Tibial artery (tissue), 4 donors: ENCODE measurements at places on chromosomes 13 and 19.

DNA sequence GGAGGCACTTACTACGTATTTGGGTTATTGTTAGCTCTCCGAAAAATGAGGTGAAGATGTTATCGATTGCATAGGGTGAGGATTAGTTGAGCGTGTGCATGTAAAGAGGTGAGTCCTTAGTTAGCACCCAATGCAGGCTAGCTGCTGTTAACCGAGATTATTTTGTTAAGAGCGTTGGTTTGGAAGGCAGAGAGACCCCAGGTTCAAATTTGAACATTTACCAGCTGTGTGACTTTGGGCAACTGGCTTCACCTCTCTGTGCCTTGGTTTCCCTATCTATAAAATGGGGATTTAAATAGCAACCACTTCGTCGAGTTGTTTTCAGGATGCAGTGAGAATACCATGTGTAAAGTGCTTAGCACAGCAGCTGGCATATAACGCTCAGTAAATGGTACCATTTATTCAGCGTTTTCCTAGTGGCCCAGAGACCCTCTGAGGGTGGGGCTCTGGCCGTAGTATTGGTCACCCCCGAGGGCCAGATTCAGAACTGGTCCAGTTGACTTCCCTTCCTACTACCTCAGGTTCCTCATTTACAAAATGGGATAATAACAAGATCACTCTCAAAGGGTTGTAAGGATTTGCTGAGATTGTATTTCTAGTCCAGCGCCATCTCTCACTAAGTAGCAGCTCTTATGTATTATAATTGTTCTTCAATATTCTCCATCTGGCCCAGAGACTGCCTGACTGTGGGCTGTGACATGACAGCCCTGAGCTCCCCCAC is 887 bp downstream of the SIPA1L3 start:
- no peaks in the 10 kb centered on the region for H3K4me1 ChIP-seq
- DNase-seq = no peak
- H3K36me3 ChIP-seq = no peaks in the 10 kb centered on the region

DNA sequence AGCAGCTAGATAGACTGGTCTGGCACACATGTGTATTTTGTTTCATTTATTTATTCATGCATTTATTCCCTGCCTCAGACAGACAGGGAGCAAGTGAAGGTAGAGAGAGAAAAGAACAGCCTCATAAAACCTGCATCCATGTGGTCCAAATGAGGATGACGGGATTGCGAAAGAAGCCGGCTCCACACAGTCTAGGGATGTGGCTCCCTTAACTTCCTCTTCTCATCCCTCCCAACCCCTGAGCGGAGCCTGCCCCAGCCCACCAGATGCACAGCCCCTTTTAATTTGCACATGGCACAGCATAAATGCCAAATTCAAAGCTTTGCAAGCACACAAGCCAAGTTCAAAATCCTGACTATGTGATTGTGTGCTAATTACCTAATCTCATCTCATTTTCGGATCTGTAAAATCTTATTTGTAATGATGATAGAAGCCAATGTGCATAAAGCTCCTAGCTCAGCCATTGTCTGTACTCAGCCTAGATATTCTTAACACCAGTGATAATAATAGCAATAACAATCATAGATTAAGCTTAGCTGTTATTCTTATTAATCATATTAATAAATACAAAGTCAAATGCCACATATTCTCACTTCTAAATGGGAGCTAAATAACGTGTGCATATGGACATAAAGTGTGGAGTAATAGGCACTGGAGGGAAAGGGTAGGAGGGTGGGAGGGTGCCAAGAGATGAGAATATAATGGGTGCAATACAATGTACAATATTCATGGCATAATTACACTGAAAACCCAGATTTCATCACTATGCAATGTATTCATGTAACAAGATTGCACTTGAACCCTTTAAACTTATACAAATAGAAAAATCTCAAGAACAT is 156.3 kb downstream of the DCT start:
- no peak overlapping the region for H3K4me3 ChIP-seq
- DNase-seq = no peak
- no peaks in the 10 kb centered on the region for H3K36me3 ChIP-seq

- no peaks in the 10 kb centered on the region for H3K36me3 ChIP-seq
- no peak overlapping the region for H3K4me3 ChIP-seq
- no peak for DNase-seq
- no peaks in the 10 kb centered on the region for H3K27me3 ChIP-seq
- peaks cover 5% of the 10 kb centered on the region for H3K4me1 ChIP-seq
- H3K27ac ChIP-seq = no peak overlapping the region
Measured at GRCh38 chr13:31797154-31797775, 57.9 kb downstream of the RXFP2 start.

- H3K36me3 ChIP-seq = no peaks in the 10 kb centered on the region
- no peak for DNase-seq
- H3K4me1 ChIP-seq = no peaks in the 10 kb centered on the region
- H3K4me3 ChIP-seq = no peak overlapping the region
- H3K27ac ChIP-seq = no peak overlapping the region
Measured at GRCh38 chr13:29914581-29914980, 64.2 kb upstream of the UBL3 start.

DNA sequence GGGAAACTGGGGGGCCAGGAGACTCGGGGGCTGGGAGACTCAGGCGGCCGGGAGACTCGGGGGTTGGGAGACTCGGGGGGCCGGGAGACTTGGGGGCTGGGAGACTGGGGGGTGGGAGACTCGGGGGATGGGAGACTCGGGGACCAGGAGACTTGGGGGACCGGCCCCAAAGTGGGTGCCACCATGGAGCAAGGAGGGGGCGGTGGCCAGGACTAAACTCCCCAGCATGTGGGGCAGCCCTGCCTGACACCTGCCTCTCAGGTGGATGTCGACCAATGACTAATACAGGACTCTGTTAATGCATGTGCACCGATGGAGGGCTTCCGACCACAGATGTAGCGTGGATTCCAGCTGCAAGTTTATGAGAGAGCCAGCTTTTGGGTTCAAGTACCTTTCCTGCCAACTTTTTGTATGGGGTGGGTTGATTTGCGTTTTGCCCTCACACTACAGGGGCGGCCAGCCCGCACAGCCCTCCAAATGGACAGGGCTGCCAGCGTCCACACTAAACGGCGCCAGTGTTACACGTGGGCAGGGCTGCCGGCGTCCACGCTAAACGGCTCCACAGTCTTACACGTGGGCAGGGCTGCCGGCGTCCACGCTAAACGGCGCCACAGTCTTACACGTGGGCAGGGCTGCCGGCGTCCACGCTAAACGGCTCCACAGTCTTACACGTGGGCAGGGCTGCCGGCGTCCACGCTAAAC is 62.2 kb downstream of the RASA3 start:
- H3K27me3 ChIP-seq = no peaks in the 10 kb centered on the region
- no peak overlapping the region for H3K4me3 ChIP-seq
- H3K27ac ChIP-seq = no peak overlapping the region
- DNase-seq = peak; percentile 20
- peaks cover 7% of the 10 kb centered on the region for H3K4me1 ChIP-seq

GRCh38 chr13:50810998-50811397 is 32.5 kb downstream of the DLEU7 start:
- H3K4me1 ChIP-seq = no peaks in the 10 kb centered on the region
- H3K36me3 ChIP-seq = no peaks in the 10 kb centered on the region
- H3K27me3 ChIP-seq = no peaks in the 10 kb centered on the region
- DNase-seq = no peak
- no peak overlapping the region for H3K27ac ChIP-seq
- no peak overlapping the region for H3K4me3 ChIP-seq

DNA sequence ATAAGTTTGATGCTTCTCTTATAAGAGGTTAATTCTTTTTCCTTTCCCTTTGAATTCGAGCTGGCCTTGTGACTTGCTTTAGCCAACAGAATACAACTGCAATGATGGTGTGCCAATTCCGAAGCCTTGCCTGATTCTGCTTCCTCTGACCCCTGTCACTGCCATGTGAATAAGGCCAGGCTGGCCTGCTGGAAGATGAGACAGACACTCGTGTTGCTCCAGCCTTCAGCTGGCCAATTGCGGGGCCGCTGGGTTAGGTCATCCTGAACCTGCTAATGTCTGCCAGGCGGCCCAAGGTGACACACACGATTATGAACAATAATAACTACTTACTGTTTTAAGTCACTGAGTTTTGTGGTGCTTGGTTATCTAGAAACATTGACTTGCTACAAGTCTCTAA is 352.0 kb downstream of the MYO16 start:
- no peaks in the 10 kb centered on the region for H3K36me3 ChIP-seq
- H3K4me1 ChIP-seq = peaks cover 12% of the 10 kb centered on the region
- H3K27me3 ChIP-seq = no peaks in the 10 kb centered on the region
- peak overlapping the region; percentile 45 for H3K27ac ChIP-seq

DNA sequence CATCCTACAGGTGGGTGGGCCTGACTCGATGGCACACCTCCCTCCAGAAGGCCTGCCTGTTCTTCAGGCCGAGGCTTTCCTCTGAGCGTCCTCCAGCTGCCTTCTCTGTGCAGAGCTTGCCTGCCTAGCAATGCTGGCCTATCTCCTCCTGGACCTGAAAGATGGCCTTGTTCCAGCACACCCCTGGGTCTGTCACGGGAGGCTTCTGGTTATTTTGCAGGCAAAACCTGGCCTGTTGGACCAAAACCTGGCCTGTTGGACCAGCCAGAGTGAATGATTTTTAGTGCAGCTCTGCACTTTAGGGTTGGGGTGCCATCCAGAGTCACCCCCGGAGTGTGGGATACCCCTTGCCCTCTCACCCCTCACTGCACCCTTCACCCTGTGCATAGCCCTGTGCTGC is 128.4 kb downstream of the KATNAL1 start:
- no peak overlapping the region for H3K4me3 ChIP-seq
- no peak overlapping the region for H3K27ac ChIP-seq
- H3K4me1 ChIP-seq = no peaks in the 10 kb centered on the region
- no peaks in the 10 kb centered on the region for H3K36me3 ChIP-seq

GRCh38 chr19:19661675-19662251 is 1.7 kb downstream of the ATP13A1 start:
- no peaks in the 10 kb centered on the region for H3K27me3 ChIP-seq
- H3K36me3 ChIP-seq = peaks cover 38% of the 10 kb centered on the region
- H3K4me1 ChIP-seq = peaks cover 15% of the 10 kb centered on the region
- H3K4me3 ChIP-seq = no peak overlapping the region
- DNase-seq = no peak

- no peak overlapping the region for H3K4me3 ChIP-seq
- no peak for DNase-seq
- H3K4me1 ChIP-seq = no peaks in the 10 kb centered on the region
- no peaks in the 10 kb centered on the region for H3K36me3 ChIP-seq
Measured at GRCh38 chr13:98320561-98321105, 143.6 kb upstream of the RNF113B start.

- no peak for DNase-seq
- H3K4me1 ChIP-seq = no peaks in the 10 kb centered on the region
- no peak overlapping the region for H3K4me3 ChIP-seq
- H3K36me3 ChIP-seq = no peaks in the 10 kb centered on the region
Measured at GRCh38 chr13:73837147-73837546, 297.1 kb downstream of the KLF12 start.

DNA sequence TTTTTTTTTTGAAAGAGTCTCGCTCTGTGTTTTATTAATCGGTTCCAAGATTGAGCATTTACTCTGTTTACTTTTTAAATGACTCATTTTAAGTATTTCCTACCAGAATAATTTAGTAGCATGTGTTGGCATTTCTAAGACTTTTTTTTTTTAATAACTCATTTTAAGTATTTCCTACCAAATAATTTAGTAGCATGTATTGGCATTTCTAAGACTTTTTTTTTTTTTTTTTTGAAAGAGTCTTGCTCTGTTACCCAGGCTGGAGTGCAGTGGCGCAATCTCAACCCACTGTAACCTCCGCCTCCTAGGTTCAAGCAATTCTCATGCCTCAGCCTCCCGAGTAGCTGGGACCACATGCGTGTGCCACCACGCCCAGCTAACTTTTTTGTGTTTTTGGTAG is 13.1 kb downstream of the SETDB2 start:
- peaks cover 3% of the 10 kb centered on the region for H3K4me1 ChIP-seq
- peak overlapping the region; percentile 24 for H3K27ac ChIP-seq
- no peak for DNase-seq
- H3K36me3 ChIP-seq = peaks cover 13% of the 10 kb centered on the region
- no peaks in the 10 kb centered on the region for H3K27me3 ChIP-seq

GRCh38 chr19:22532388-22533300 is 101.5 kb upstream of the ZNF492 start:
- peak overlapping the region; percentile 44 for H3K4me3 ChIP-seq
- no peaks in the 10 kb centered on the region for H3K36me3 ChIP-seq
- no peak overlapping the region for H3K27ac ChIP-seq

DNA sequence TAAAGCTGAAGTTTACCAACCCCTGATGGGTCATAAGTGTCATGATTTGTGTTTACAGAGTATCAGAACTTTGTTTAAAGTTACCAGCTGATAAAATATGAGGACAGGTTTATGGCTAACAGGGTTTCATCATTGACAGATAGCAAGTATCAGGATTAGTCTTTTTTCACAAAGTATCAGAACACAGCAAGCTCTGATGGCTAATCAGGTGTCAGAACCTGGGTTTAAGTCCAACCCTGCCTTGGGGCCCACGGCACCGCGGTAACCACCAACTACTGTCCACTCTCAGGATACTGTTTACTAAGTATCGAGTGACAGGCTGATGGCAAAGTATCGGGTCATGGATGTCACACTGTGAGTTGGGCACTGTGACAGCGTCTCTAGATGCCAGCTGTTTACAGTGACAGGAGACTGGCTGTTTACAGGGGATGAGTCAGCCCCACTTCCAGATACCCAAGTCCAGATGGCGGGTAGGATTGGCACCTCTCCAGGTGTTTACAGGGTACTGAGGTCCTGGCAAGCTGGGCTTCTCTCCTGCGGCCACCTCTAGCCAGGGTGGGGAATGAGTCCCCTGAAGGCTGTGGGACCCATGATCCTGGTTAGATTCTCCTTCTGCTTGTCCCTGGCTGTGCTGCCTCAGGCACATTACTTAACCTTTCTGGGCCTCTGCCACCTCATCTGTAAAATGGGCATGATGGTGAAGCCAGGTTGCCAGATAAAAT is 21.8 kb downstream of the ARRDC2 start:
- H3K4me1 ChIP-seq = no peaks in the 10 kb centered on the region
- no peak for DNase-seq
- H3K27ac ChIP-seq = no peak overlapping the region
- H3K4me3 ChIP-seq = no peak overlapping the region
- no peaks in the 10 kb centered on the region for H3K36me3 ChIP-seq
- H3K27me3 ChIP-seq = no peaks in the 10 kb centered on the region

GRCh38 chr13:36385489-36385888 is 39.3 kb upstream of the SPART start:
- H3K27ac ChIP-seq = no peak overlapping the region
- no peak for DNase-seq
- H3K4me3 ChIP-seq = no peak overlapping the region
- no peaks in the 10 kb centered on the region for H3K36me3 ChIP-seq

GRCh38 chr13:75404726-75405125 is 77.2 kb downstream of the TBC1D4 start:
- H3K36me3 ChIP-seq = no peaks in the 10 kb centered on the region
- no peaks in the 10 kb centered on the region for H3K4me1 ChIP-seq
- no peak overlapping the region for H3K27ac ChIP-seq
- H3K27me3 ChIP-seq = no peaks in the 10 kb centered on the region
- no peak overlapping the region for H3K4me3 ChIP-seq
- no peak for DNase-seq

GRCh38 chr19:49017666-49018351 is 918 bp upstream of the LHB start:
- peaks cover 28% of the 10 kb centered on the region for H3K4me1 ChIP-seq
- peaks cover 10% of the 10 kb centered on the region for H3K36me3 ChIP-seq
- H3K27ac ChIP-seq = no peak overlapping the region
- H3K27me3 ChIP-seq = peaks cover 26% of the 10 kb centered on the region
- no peak for DNase-seq
